ENCODE measurements at places on chromosomes 7 and 10.

- no peak for DNase-seq
Measured at GRCh38 chr7:5997210-5997808, 11.5 kb downstream of the PMS2 start.

GRCh38 chr10:47048526-47048905 lies 137.3 kb downstream of the PTPN20 start:
- DNase-seq, result no peak

DNA sequence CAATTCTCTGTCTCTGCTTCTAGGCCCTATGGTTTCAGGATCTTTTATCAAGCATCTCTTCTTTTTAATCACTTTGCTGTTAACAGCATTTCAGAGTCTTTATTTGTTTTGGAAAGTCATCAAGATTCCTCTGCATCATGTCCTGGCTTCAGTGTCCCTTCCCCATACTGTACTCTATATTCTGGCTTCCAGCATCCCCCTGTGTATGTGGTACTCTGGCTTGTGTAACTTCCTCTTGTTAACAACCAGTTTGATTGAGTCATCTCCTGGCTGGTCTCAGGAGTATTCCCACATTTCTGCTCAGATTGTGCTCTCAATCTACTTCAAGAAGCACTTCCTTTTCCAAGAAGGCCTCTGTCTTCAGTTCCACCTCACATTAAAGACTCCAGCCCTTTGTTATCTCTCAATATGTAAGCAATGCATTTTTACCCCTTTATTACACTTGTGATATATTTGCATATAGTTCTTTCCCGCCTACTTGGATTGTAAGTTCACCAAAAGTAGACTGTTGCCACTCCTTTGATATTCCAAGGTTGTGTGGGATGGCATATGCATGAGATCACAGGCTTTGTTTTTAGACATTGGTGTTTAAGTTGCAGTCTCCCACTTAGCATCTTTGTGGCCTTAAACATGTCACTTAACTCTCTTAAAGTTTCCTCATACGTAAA lies 15.1 kb upstream of the ATE1 start:
- DNase-seq, result peak; percentile 69

DNA sequence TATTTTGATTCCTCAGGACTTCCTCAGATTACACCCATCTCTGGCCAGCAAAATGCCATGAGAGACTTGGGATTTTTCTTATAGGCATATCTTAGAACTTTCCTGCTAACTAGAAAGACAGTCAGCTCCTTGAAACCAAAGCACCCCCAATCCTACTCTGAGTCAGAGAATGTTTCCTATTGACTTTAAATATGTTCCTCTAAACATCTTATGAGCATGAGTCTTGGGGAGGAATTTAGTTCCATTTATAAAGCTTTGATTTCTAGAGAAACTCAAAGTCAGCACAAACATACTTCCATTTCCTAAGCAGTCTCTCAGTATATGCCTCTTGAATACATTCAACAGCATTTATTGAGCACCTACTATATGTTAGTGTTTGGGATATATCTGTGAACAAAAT lies 128.5 kb downstream of the INHBA start:
- no peak for DNase-seq

DNA sequence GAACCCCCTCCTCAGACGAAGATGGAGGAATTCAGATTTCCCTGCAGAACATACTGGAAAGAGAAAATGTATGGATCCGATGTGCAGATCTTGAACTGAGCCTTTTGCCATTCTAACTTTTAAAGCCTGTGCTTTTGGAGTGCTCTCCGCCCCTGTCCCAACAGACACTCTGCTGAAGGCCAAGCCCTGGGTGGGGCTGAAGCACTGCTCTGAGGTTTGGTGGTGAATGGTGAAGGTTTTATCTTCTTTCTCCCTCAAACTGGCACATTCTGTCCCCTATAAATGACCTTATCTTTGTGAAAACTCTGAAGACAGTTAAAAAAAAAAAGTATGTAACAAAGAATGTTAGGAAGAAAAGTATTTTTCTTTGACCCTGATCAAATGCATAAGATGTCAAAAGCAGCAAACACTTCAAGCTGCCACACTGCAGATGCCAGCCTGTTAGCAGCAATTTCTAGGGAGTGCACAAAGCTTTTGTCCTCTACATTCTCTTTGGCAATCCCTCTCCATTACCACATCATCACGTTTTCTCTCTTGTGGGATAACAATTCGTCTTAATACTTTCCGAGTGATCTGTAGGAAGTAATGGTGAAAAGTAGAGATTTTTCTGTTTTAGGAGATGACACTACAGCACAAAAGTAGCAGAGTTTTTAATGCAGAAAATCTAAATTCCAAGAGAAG lies 137.3 kb upstream of the CCDC6 start:
- no peak for DNase-seq

GRCh38 chr7:139681463-139681755 lies 96.4 kb downstream of the HIPK2 start:
- DNase-seq, result no peak

DNA sequence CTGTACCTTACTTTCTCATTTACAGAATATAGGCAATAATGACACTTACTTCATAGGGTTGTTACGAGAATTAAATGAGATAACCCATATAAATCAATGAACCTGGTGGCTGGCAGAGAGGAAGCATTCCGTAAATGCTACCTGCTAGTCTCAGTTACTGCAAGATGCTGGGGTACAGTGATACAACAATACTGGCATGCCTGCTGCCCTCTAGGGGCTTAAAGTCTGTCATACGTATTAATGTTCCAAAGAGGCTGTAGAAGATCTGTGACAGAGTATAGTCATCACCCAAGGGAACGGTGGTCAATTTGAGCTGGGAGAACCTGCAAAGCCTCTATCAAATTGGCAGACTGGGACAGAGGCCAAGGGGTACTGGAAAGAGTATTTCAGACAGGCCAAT lies 421.5 kb downstream of the GPAM start:
- DNase-seq, result no peak

GRCh38 chr7:115019882-115020605 lies 98.2 kb downstream of the MDFIC start:
- DNase-seq, result no peak

- DNase-seq, result no peak
Measured at GRCh38 chr10:88070080-88070880, 206.9 kb downstream of the PTEN start.

DNA sequence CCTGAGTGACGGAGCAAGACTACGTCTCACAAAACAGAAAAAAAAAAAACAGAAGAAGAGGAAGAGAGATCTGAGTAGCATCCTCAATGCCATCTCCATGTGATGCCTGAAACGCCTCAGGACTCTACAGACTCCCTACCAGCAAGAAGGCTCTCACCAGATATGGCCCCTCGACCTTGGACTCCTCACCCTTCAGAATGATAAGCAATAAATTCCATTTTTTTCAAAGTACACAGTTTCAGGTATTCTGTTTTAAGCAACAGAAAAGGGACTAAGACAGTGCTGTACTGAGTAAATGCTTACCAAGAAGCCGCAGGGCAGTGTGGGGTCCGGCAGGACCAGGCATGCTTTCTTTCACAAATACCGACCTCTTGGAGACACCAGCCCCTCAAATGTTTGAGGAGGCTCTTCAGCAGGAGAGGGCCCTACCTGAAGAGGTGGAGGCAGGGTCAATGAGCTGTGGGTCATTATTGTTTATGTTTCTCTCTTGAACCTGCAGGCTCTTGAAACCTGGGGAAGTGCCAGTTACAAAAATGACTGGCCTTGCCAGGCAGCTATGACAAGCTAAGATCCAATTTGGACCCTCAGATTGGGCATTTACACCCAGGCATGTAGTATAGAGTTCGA lies 204.1 kb upstream of the LYZL1 start:
- no peak for DNase-seq

- DNase-seq, result no peak
Measured at GRCh38 chr7:104931181-104931781, 82.7 kb upstream of the KMT2E start.

- DNase-seq, result no peak
Measured at GRCh38 chr10:76149182-76149581, 717.8 kb downstream of the LRMDA start.

GRCh38 chr10:124842721-124843120 lies 41.1 kb downstream of the ABRAXAS2 start:
- no peak for DNase-seq

GRCh38 chr7:1446620-1447032 lies 12.6 kb downstream of the MICALL2 start:
- no peak for DNase-seq

DNA sequence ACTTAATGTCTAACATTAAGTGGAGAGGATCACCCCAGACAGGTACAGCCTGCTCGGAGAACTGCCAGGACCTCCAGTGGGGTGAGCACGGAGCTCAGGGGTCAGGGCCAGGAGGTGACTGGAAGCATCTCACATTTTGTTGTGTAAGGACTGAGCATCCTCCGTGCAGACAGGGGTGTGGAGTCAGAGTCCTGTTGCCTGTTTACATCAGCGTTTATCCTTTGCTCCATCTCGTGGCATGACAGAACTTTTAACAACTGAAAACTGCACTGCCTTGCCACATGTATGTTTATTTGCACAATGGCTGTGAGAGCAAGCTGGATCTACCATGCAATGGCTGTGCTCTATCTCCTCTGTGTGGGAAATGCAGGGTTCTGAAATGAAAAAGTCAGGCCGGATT lies 175.4 kb upstream of the AKR1E2 start:
- peak; percentile 14 for DNase-seq

DNA sequence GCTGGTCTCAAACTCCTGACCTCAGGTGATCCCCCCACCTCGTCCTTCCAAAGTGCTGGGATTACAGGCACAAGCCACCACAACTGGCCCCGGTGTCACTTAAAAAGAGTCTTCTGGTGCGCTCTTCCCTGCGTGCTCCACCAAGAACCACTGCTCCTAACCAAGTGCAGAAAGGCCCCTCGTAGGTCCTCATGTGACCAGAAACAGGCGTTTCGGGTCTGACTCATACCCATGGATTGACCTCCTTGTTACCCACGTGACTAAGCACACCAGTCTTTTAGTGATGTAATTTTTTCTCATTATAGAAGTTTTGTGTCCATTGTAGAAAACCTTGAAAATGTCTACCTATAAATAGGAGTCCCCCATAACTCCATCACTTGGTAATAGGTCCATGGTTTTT lies 13.9 kb downstream of the FKBP6 start:
- DNase-seq, result no peak

DNA sequence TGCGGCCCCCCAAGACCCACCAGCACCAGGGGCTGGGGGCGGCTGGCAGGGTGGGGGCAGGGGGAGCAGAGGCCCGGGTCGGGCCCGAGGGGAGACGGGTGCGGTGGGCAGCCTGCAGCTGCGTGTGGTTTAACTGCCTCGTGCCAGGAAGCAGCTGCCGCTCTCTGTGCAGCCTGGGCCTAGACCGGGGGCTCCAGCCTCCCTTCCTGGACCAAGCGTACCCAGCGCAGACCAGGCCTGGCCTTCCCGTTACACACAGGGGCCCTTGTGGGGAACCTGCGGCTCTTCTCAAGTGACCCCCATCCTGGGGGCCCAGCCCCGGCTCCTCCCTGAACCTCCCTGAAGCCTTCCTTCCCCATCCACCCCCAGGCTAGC lies 6.6 kb upstream of the INTS1 start:
- no peak for DNase-seq

- DNase-seq, result no peak
Measured at GRCh38 chr7:7446616-7447015, 89.1 kb downstream of the COL28A1 start.

DNA sequence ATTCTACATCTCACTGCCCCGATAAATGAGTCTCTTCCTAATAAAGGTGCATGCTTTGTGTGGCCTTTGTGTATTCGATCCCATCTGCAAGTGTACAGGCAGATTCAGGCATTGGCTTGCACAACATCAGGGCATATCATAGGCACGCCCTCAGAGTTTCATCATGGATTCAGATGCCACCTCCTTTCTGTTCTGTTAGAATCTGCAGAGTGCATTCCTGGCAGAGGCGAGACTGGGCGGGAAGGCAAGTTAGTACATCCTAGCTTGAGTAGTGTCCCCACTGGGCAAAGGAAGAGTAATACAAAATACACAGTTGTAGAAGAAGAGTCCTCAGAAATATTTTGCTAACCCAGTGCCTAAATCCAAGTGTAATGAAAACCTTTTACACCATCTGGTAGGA lies 346.5 kb upstream of the GALNT17 start:
- no peak for DNase-seq

- no peak for DNase-seq
Measured at GRCh38 chr7:96415293-96415940, 93.5 kb upstream of the SLC25A13 start.

- DNase-seq, result no peak
Measured at GRCh38 chr7:141483044-141483443, 68.2 kb upstream of the AGK start.

DNA sequence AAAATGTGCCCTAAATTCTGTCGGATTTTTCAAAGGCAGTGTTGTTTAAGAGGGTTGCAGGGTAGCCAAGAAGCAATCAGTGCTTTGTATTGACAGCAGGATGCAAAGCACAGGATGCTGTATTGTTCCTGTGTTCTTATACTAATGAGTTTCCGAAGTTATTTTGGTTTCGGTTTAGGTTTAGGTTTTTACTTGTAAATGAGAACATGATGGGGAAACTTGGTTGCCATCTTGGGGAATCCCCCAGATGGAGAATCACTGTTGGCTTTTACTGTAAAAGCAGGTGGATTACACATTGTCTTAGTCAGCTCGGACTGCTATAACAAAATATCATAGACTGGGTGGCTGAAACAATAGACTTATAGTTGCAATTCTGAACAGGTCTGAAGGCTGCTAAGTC lies 72.1 kb downstream of the INHBA start:
- no peak for DNase-seq

DNA sequence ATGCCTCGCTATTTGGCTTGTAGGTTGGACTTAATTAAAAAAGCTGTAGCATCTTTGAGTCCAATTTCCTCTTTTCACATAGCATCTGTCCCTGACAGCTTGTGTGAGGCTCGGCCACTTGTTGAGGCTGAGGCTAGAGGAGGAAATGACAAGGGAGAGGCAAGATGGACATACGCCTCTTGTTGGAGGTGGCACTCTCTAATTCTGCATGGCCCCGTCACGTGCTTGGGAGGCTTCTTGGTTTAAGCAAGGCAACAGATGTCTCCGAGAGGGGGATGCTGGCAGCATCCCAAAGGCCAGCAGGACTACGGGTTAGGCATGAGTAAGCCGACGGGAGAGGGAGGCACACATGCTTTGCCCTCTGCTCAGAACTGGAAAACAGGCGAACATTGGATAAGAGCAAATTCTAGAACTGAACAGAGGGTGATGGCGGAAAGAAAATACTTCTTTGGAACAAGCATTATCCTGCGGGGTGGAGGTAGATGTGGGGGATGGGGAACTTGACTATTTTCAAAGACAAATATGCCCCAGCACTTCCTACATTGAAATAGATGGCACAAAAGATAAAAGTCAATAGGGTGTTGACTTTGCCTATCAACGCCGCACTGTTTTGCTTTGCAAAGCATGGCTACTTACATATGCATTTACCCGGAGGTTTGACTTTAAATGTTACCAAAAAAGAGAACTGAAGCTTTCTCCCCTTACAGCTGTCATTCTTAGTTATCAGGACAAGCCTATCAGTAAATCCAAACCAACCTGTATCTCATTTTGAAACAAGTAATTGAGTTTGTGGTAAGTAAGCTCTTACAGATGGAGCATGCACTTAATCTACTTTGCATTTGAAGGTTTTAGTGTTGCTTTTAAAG lies 94.8 kb downstream of the CHN2 start:
- no peak for DNase-seq

Measured in BJ (cell line).